ENCODE measurements at places on chromosomes 12 and 14.

DNA sequence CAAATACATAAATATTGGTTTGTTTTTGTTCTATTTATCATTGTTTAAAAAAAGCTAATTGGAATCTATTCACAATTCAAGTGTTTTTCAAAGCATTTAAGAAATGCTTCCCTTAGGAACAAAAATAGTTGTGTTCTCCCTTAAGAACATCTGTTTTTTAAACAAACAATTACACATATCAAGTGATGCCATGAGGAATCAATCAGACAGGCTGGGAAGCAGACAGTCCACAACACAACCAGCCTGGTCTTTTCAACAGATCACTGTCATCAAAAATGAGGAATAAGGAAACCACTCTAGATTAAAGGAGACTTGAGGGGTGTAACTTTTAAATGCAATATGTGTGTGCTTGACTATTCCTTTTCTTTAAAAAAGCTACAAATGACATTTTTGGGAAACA is 25.5 kb downstream of the GALC start:
- no peak for DNase-seq

- no peak for DNase-seq
These were observed 679 bp downstream of the BDKRB2 start for GRCh38 chr14:96205059-96205977.

DNA sequence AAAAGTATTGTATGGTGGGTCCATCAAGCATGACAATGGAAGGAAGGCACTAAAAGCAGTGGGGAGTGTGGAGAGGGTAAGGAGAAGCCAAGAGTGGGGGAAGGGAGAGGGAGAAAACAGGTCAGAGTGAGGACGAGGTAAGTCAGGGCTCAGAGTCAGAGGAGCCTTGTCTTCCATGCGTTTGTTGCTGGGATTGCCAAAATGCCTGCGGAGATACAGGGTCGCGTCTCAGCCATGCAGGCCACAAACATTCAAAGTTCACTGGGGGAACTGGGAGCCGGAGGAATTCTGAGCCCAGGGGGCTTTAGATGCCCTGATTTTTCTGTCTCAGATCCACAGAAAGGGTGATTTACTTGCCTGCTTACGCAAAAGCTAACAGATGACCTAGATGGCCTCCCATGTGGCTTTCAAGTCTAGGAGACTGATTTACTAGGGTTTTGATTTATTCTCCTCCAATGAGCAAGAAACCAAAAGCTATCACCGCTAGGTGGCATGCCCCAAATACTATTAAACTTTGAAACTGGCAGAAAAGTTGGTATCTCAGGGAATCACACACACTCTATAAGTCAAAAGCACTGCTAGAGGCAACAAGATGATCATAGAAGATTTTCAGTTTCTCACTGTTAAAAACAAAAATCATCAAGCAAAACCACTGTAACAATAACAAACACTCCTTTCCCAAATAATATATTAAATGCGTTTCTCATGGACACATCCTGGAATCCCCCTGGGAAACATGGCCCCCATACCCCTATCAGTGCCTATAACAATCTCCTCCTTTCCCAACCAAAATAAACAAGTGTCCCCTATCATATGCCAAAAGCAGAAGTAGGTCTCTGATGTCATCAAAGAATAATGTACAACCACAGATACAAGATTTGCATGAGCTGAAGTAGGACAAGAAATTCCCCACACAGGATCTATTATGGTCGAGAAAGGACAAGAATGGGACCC is 26.6 kb upstream of the MDM1 start:
- peak; percentile 67 for DNase-seq

DNA sequence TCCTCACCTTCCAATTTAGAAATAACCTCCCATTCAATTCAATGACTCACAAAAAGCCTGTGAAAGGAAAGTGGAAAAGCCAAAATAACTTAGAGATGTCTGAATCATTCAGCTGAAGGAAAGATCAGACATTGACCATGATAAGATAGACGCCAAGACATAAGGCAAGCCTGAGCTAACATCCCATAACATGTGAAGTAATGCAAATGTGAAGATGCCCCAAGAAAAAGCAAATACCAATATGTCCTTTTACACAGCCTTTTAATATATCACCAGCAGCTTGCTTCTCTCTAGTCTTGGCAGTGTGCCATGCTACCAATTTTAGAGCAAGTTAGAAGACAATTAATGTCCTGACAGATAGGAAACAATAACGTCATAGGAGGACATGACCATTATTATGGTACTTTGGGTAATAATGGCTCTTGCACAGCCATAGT is 2.4 kb upstream of the NUMB start:
- DNase-seq: no peak

DNA sequence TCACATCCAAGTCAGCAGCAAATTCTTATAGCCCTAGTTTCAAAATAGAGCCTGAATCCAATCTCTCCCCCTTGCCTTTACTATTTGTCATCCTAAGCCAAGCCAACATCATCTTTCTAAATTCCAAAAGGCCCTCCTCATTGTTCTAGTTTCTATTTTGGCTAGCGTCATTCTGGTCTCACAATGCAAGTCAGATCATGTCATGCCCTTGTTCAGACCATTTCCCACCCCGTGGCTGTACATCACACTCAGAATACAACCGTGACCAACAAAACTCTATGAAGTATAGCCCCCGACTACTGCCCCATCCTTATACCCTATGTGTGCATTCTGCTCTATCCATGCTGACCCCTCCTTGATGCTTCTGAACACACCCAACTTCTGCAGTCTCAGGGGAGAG is 12.3 kb upstream of the GNG2 start:
- no peak for DNase-seq

All from activated naive CD4-positive, alpha-beta T cell treated with Interleukin-2 at 50 U/mL for 16 hours (primary cell).